ENCODE measurements at places on chromosomes 7 and 10.

DNA sequence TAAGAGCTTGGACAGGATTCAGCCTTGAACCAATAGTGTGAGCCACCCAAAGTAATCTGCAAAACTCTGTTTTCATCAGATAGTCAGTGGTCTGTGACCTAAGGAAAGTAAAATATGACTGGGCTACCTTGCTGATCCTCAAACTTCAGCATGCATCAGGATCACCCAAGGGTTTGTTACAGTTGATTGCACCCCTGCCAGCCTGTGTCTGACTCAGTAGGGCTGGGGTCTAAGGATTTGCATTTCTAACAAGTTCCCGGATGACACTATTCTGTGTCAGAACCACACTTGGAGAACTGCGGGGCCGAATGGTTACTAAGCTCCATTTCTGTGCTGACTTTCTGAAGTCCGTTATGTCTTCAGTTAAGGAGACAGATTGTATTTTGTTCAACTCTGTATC lies 40.6 kb upstream of the TSPAN13 start:
- no peak for DNase-seq

GRCh38 chr10:23001901-23002516 lies 74.2 kb downstream of the ARMC3 start:
- no peak for DNase-seq

DNA sequence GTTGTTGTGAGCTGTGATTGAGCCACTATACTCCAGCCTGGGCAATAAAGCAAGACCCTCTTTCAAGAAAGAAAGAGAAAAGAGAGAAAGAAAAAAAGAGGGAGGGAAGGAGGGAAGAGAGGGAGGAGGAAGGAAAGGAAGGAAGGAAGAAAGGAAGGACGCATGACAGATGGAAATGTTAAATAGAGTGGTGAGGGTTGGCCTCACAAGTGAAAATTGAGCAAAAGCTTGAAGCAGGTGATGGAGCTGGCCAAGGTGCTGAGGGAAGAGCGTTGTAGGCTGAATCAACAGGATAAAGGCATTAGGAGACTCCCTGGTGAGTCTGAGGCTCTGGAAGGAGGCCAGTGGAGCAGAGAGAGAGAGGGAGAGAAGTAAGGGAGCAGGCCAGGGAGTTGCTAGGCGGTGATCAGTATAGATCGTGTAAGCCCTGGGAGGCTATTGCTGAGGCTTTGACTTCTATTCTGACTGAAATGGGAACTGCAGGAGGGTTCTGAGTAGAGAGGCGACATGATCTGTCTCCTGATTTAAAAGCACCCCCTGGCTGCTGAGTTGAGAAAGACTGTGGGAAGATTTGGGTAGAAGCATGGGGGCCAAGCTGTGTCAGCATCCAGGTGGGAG lies 26.5 kb upstream of the TMEM248 start:
- DNase-seq = no peak

GRCh38 chr10:62541811-62542210 lies 167.6 kb downstream of the ZNF365 start:
- no peak for DNase-seq

DNA sequence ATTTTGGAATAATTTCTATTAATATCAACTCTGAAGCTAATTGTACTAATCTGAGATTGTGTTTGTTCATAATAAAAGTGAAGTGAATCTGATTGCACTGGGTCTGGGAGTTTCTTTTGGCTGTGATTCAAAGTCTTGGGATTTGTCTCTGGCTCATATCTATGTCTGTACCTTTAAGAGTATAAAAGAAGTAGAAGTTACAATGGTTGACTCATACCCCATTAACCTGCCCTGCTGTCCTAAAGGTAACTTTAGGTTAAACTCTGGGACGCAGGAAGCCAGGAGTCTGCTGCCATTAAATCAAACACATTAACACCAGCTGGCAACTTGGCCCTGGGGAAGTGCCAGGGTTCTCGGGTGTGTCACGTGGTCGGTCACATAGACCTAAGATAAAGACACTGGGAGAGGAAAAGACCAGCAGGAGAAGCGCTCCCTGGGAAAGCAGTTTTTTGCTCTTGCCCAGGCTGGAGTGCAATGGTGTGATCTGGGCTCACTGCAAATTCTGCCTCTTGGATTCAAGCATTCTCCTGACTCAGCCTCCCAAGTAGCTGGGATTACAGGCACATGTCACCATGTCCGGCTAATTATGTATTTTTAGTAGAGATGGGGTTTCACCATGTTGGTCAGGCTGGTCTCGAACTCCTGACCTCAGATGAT lies 17.8 kb downstream of the SCD start:
- no peak for DNase-seq

DNA sequence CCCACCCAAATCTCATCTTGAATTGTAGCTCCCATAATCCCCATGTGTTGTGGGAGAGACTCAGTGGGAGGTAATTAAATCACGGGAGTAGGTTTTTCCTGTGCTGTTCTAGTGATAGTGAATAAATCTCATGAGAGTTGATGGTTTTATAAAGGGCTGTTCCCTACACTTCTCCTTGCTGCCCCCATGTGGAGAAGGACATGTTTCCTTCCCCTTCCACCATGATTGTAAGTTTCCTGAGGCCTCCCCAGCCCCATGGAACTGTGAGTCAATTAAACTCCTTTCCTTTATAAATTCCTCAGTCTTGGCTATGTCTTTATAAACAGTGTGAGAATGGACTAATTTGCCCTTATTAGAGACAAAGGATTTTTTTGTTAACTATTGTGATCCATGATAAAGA lies 48.5 kb upstream of the MKX start:
- DNase-seq = no peak

GRCh38 chr10:1384026-1384425 lies 327.8 kb downstream of the WDR37 start:
- DNase-seq = no peak

- DNase-seq = no peak
Observed at GRCh38 chr7:150401861-150402631, 22.9 kb downstream of the ZNF775 start.

GRCh38 chr7:140512317-140513000 lies 33.2 kb upstream of the MKRN1 start:
- no peak for DNase-seq

- no peak for DNase-seq
Observed at GRCh38 chr7:25812086-25812850, 339.7 kb upstream of the NFE2L3 start.

GRCh38 chr10:4568731-4569130 lies 257.3 kb upstream of the AKR1E2 start:
- DNase-seq = no peak

- no peak for DNase-seq
Observed at GRCh38 chr7:16652240-16652583, 6.2 kb downstream of the BZW2 start.

GRCh38 chr10:118531105-118531852 lies 64.2 kb downstream of the PRLHR start:
- DNase-seq = no peak

GRCh38 chr10:103986360-103986759 lies 19.4 kb downstream of the SLK start:
- DNase-seq = no peak

DNA sequence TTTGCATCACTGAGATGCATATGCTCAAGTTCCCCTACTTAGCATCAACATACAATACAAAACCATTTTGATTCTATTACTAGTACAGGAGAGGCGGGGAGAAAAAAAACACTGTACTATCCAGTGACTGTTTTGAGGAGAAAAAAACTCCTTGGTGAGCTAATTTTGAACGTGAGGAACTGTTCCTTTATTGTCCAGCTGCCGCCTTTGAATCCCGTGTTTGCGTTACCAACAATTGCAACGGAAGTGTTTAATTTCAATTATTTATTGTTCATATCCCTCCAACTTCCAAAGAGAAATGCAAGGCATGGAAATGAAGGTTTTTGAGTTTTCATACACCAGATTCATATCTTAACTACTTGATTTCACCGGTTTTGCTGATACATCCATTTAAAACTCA lies 66.4 kb upstream of the ARHGAP21 start:
- DNase-seq = no peak

DNA sequence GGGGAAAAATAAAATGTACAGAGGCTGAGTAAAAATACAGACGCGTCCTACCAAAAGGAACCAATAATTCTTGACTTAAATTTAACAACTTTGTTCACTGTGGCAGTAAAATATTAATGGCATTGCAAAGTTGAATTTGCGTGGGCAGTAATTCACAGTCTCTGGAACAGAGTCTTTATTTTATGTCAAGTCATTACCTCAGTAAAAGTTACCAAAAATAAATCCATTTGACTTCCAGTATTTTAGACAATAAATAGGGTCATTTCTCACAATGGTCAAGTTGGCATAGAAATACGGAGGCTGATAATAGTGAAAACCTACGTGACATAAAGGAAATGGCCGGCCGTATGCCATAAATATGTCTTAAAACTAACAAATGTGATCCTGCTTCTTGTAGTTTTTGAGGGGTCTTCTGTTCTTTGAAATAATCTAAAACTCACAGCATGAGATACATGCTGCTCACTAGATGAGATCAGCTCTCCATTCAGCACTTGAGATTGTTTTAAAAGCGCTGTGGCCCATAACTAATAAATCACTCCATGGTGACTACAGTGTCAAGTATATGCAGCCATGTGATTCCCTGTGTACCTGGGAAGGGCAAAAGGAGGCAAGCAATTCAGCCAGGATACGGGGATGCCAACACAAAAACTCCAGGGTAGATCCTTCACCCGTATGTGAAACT lies 75.3 kb downstream of the DOCK4 start:
- no peak for DNase-seq

DNA sequence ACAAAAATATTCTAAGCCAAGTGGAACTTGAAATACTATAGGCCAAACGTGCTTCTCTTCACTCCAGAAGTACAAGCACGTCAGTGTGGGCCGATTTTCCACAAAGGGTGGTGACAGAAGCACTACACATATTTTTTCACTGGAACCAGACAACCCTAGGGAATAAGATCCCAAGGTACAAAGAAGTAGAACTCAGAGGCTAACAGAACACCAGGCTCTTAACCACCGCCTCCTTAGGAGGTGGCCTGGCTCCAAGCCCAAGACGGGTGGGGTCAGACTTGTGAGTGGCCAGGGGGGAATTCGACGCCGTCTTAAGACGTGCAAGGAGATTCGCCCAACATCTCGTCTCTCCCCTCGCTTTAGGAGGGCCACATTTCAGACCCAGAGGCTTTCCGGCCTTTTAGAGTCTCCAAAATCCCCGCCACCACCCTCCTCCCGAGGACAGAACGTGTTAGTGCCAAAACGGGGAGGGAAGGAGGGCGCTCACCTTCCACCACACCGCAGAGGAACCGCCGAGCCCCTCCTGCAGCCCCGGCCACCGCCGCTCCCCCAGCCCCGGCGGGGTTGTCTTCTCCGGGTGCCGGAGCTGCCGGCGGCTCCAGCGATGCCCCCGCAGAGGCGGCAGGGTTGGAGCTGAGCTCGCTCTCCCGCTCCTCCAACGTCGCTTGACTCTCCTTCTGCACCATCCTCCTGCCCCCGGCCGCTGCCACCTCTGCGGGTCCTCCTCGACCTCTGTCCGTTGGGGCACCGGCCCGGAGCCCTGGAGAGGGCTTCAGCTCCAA lies 716 bp downstream of the OGA start:
- DNase-seq = no peak

- DNase-seq = no peak
Observed at GRCh38 chr10:88246675-88247074, 336.4 kb downstream of the RNLS start.

GRCh38 chr10:38047666-38048065 lies 37.2 kb downstream of the ZNF33A start:
- DNase-seq = no peak

DNA sequence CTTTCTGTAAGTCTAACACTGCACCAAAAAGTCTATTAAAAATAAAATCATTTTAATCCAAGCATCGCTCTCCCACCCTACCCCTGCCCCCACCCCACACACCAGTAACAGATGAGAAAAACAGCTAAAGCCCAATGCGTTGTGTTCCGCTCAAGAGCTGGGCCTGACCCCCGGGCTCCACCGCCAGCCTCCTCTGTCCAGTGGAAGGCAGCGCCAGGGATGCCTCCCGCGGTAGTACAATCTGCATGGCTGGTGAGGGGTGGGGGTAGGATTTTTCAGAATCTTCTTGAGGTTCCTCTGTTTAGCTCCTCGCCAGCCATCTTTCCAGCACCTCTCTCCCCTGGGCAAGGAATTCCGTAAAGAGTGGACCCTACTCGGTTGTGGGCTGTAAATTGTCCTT lies 12.1 kb downstream of the THSD7A start:
- DNase-seq = no peak

- DNase-seq = no peak
Observed at GRCh38 chr10:60434418-60435046, 44.9 kb upstream of the ANK3 start.

DNA sequence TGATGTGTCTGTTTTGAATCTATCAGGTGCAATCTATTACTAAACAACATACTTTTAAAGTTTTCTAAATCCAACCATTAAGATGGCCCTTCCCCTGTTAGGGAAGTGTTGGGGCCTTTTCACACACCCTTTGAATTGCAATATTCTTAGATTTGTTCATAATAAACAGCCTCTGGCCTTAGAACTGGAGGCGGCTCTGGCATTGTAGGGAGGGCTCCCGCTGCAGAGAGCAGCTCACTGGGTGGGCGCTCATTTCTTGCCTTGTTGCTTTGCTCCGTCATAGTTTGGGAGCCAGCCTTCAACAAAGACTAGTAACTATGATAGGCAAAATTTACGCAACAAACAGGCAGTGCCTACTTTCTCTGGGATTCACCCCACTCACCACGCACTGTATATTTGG lies 4.2 kb upstream of the HOXA10 start:
- DNase-seq = no peak

DNA sequence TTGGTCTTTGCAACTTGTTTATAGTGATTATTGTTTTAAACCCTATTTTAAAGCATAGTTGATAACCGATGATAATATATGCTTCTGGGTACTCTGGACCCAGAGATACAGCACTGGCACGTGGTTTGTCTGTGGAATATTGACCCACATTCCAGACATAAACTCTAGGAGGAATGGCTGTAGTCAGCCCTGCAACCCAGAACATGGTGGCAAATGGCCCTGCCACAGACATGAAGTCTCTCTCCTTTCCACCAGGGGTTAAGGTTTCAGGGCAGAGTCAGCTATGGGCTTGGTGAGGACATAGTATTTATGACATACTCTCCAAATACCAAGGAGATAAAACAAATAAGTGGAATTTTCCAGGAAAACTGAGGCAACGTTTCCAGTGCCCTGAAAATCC lies 83.6 kb downstream of the NAMPT start:
- DNase-seq = no peak

- DNase-seq = no peak
Observed at GRCh38 chr7:47392241-47392759, 189.6 kb downstream of the TNS3 start.

GRCh38 chr7:28956608-28957063 lies 1.5 kb downstream of the TRIL start:
- DNase-seq = no peak

- DNase-seq = no peak
Observed at GRCh38 chr7:25517906-25518305, 289.6 kb upstream of the NPVF start.

DNA sequence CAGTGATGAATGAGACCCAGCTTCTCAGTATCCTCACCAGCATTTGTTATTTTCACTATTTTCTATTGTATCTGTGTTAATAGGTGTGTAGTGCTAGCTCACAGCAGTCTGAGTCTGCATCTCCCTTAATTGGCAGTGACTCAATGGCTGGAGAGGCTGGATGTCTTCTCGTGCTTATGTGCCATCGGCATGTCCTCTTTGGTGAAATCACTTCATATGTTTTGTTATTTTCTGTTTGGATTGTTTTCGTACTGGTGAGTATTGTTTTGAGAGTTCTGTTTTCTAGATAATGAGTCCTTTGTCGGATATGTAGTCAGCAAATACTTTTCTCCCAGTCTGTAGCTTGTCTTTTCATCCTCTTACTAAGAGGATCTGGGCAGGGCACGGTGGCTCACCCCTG lies 66.1 kb downstream of the AMZ1 start:
- no peak for DNase-seq

GRCh38 chr7:90760892-90761291 lies 164.8 kb downstream of the CDK14 start:
- no peak for DNase-seq
